MV-4-11 (cell line): ENCODE measurements at places on chromosomes 16 and 17.

DNA sequence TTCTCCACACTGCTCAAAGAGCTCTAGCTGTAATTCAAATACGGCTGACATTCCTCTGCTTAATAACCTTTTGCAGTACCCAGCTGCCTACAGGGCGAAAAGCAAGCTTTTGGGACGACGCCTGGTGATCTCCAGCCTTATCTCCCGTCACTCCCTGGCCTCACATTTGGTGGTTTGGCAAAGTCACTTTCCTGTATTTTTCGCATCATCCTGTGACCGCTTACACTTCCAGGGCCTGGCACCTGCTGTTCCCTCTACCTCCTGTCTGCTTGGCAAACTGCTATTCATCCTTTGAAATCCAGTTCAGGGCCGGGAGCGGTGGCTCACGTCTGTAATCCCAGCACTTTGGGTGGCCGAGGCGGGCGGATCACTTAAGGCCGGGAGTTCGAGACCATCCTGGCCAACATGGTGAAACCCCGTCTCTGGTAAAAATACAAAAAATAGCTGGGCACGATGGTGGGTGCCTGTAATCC is 2.7 kb upstream of the BHLHA9 start:
- DNase-seq = no peak

DNA sequence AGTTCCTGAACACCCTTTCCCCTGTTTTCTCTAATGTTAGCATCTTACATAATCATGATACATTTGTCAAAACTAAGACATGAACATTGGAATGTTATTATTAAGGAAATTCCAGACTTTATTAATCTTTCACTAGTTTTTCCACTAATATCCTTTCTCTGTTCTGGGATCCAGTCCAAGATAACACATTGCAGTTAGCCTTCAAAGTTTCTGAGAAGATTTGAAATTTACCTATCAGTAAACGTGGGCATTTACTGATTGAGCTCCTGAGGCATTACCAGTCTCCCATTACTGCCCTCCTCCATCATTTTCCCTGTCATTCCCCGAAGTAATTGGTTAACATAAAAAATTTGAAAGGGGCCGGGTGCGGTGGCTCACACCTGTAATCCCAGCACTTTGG is 5.7 kb upstream of the CD300LG start:
- DNase-seq = no peak

DNA sequence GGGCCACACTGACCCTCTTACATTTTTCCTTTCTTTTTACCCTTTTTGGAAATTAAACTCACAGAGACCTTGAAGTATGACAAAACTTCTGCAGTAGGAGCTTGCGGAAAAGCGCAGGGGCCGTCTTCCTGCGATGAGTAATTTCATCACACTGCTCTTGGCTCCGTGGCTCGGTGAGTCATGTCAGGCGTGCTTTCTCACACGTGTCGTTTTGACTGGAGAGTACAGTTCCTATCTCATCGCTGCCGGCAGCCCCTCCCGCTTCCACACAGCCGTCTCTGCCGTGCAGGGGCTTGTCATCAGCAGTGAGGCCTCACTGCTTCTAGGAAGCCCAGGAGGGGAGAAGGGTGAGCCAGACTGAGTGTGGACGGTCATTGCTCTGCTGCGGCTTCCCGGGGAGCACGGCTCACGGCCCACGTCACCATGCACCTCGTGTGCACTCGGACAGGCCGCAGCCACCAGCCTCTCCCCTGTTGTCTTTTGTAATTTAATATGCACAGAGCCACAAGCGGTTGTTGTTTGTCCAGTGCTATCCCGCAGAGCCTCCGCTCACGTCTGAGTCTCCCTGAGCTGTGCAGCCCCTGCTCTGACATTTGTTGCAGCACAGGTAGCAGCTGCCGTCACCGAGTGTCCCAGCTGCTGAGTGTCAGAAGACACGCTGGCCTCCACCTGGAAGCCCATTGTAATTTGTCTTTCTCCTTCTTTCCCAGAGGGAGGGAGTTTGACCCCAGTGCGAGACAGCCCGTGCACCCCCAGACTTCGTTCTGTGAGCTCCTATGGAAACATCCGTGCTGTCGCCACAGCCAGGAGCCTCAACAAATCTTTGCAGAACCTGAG is 99.4 kb upstream of the CHMP6 start:
- DNase-seq = peak; percentile 96

DNA sequence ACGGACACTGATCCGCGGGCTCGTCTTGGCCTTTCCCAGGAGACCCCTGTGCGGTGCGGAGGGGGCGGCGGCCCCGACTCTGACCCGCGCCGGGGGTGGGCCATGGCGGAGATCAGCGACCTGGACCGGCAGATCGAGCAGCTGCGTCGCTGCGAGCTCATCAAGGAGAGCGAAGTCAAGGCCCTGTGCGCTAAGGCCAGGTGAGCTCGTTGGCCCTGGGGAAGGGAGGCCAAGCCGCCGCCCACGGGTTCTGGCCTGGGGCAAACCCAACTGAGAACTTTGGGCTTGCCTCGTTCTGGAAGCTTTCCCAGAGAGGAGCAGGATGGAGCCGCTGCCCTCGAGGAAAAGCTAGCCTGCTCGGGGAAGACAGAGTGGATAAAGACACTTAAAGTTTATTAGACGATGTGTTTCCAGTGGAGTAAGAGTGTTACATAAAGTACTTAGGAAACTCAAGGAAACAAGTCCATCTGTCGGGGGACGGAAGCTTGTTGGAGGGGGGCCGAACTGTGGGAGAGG is 540 bp downstream of the PPP4C start:
- no peak for DNase-seq

- DNase-seq = no peak
Observed at GRCh38 chr16:4698321-4699045, 5.1 kb downstream of the NUDT16L1 start.

- DNase-seq = no peak
Observed at GRCh38 chr16:86497551-86498021, 12.7 kb upstream of the FOXF1 start.

GRCh38 chr16:17038415-17038814 is 432.3 kb downstream of the XYLT1 start:
- DNase-seq = no peak

DNA sequence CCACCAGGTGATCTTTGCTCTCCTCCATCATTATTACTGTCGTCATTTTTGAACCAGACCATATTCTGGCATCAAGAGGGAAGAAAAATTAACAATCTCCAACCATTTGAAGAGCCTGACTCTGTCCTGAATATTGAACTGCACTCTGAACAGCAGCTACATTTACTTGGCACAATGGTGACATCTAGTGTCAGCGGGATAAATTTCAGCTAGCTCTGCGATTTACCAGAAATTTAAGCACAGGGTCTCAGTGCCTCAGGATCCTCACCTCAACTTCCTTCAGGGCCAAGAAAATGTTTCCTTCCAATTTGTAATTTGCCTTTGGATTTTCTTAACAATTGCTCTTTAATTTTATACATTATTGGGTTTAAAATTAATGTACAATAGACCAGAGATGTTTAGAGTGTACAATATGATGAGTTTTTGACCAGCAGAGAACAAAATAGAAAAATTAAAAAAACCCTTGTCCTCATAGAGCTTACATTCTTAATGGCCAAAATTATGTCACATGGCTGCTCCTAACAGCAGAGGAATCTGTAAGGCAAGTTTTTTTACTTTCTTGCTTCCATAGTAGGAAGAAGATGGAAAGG is 10.7 kb upstream of the ZNF19 start:
- peak; percentile 29 for DNase-seq

DNA sequence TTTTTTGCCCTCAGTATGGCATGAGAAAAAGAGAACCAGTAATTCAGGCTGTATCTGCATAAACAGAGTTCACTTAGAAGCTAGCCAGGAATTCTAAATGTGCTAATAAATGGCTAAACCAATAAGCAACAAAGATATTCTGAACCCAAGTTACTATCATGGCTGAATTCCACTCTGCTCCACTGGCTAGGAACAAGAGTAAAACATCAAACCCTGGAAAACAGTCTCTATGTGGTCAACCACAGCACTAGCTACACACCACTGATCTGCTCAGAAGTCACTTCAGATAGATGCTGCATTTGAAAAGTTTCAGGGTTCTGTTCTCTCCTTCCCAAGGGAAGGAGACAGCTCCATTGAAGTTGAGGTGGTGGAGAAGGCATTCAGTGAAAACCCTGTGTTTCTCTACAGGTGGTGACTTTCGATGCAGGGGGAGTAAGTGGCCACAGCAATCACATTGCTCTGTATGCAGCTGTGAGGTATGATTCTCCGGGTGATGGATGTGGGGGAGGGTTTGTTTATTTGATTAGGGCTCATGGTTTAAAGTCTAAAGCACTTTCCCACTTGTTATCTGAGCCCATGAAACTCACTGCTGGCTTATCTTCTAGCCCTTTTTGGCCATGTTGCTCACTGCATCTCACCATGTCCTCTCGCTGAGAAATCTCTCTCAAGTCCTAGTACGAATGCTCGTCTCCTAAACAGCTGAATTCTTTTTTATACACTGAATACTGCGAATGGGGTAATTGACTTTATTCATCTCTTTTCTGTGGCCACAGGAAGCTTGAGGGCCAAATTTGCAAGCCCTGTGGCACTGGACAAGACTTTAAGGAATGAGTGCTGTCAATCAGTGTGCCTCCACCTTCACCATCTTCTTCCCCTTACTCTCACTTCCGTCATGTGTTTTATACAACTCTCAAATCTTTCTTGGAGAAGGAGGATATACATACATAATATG is 39.9 kb downstream of the CENPV start:
- DNase-seq = no peak

DNA sequence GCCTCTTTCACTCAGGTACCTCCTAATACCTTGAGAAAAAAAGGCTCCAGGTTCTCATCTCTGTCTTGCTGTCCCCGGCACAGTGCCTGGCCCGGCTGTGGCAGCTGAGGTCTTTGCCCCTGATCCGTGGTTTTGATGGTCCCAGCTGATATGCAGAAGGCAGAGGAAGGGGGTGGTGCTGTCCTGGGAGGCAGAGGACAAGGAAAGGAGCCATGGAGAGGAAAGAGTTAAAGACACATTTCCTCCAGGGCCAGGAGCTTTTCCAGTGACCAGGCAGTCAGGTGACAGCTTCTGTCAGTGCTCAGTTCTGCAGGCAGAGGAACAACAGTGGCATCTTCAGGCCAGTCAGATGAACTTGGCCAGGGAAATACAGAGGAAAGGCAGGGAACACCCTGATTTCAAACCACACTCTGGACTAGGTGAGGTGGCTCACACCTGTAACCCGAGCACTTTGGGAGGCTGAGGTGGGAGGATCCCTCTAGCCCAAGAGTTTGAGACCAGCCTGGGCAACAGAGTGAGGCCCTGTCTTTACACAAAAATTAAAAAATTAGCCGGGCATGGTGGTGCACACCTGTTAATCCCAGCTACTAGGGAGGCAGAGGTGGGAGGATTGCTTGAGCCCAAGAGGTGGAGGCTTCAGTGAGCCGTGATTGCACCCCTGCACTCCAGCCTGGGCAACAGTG is 3.3 kb upstream of the COG1 start:
- DNase-seq = peak; percentile 17

- no peak for DNase-seq
Observed at GRCh38 chr16:53752560-53752959, 48.6 kb downstream of the FTO start.

- DNase-seq = no peak
Observed at GRCh38 chr16:85425074-85425662, 188.0 kb upstream of the GSE1 start.

DNA sequence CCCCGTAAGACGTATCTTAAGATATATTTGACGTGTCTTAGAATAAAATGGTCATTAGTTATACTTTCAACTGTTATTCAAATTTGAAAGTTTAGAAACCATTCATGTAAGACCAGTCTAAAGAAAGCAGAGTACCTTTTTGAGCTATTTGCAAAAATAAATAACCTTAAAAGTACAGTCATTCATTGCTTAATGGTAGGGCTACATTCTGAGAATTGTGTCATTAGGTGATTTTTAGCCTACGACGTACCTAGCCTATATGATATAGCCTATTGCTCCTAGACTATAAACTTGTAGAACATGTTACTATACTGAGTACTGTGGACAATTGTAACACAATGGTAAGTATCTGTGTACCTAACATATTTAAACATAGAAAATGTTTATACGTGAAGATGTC is 139.2 kb downstream of the PHKB start:
- DNase-seq = no peak

- DNase-seq = no peak
Observed at GRCh38 chr16:21125191-21125590, 25.5 kb downstream of the DNAH3 start.

GRCh38 chr16:18829251-18829650 is 27.9 kb upstream of the ARL6IP1 start:
- peak; percentile 76 for DNase-seq

DNA sequence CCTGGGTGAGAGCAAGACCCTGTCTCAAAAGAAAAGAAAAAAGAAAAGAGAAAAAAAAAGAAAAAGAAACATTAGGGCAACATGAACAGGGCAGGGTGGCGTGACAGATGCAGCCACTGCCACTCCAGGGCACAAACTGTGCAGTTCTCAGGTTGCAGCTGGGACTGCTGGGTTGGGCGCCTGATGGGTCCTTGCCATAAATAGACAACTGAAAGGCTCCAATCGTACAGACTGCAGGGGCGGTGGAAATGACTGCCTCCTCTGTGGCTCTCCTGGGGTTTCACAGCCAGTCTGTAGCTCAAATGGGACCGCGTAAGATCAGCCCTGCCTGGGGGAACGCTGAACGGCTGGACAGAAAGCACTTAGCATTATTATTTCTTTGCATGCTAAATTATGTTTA is 130.7 kb downstream of the CPPED1 start:
- DNase-seq = no peak

GRCh38 chr17:44167181-44167861 is 3.2 kb upstream of the ASB16 start:
- no peak for DNase-seq

- no peak for DNase-seq
Observed at GRCh38 chr16:78242239-78242630, 142.8 kb downstream of the WWOX start.

- DNase-seq = no peak
Observed at GRCh38 chr17:73267648-73268537, 6.2 kb upstream of the CPSF4L start.

- peak; percentile 38 for DNase-seq
Observed at GRCh38 chr16:68287276-68288251, 23.2 kb downstream of the SLC7A6OS start.

DNA sequence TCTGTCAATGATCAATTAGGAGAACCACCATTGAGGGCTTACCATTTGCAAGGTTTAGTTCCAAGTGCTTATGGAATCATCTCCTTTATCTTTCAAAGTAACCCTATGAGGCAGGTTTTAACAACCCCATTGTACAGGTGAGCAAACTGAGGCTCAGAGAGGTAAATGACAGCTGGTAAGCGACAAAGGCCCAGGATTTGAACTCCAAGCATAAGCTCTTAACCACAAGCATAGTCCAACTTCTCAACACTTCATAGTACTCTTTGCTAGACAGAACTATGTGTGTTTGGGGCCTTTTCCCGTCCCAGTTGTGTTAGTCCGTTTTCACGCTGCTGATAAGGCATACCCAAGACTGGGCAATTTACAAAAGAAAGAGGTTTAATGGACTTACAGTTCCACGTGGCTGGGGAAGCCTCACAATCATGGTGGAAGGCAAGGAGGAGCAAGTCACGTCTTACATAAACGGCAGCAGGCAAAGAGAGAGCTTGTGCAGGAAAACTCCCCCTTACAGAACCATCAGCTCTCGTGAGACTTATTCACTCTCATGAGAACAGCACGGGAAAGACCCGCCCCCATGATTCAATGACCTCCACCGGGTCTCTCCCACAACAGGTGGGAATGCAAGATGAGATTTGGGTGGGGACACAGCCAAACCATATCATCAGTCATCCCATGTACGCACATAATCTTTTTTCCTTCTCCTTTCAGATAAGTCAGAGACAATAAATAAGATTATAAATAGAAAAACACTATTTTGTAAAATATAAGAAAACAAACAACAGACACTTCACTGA is 6.4 kb downstream of the RPH3AL start:
- DNase-seq = no peak
